ENCODE measurements at places on chromosomes 16 and 17.
A peak's percentile ranks its signal among the peaks of the same experiment; 100 is the strongest.

DNA sequence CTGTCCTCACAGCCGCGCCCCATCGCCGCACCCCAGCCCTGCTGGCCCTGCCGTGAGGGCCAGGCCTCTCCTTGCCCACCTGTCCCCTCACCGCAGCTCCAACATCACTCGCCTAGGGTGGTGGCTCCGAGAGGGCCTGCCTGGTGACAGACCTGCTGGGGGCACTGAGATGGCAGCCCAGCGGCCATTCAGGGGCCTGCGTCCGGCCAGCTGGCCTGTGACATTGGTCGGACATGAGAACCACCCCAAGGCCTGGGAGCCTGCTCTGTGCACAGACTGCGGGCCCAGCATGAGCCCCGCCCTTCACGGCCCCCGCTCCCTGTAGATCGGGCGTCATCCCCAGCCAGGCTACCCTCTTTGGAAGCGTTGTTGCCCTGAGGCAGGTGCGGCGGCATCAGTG is 11.8 kb downstream of the NME3 start:
- DNase-seq: no peak

DNA sequence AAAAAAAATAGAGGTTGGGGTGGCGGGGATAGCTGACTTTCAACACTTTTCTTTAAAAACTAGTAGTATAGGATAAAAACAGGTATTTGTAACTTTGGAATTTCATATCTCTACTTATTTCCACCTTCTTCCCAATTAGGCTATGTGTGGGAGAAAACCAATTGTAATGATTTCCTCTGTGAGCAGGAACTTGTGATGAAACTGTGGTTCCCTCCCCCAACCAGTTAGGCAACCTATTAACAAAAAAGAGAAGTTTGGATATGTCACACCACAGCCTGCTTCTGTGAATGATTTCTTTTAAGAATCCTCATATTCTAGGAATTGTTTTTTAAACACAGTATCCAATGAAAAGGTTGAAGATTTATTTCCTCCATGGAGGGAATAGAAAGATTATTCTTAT is 1.9 kb downstream of the IGSF6 start:
- DNase-seq: no peak

DNA sequence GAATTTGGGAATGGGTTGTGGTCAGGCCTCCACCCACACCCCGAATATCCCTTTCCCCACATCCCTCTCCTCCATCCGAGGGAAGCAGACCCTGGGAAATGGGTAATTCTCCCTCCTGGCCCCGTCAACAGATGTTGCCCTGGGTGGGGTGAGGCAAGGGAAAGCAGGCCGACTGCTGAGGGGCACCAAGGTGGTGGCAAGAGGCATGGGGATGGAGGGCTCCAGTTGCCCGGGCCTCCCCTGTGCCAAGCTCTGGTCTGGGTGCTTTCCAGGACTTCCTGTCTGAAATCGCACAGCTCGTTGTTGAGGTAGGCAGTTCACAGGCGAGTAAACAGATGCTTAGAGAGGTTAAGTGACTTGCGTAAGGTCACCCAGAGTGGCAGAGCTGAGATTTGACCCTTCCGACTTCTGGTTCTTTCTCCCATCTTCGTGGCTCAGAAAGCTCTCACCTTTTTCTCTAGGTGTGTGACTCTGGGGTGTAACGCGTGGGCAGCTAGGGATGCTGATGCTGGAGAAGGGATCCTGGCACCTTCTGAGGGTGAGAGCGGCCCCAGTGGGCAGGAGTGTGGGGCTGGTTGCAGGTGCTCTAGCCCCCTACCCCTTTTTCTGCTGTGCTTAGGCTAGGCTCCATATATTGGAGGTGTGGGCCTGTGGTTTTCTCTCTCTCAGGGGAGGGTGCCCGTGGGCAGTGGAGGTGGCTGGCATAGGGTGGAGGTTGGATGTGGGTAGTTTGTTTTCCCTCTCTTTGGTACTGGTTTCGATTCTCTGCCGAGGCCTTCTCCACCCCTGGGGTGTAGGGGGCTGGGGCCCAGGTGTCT is 17.2 kb downstream of the RARA start:
- DNase-seq: no peak

DNA sequence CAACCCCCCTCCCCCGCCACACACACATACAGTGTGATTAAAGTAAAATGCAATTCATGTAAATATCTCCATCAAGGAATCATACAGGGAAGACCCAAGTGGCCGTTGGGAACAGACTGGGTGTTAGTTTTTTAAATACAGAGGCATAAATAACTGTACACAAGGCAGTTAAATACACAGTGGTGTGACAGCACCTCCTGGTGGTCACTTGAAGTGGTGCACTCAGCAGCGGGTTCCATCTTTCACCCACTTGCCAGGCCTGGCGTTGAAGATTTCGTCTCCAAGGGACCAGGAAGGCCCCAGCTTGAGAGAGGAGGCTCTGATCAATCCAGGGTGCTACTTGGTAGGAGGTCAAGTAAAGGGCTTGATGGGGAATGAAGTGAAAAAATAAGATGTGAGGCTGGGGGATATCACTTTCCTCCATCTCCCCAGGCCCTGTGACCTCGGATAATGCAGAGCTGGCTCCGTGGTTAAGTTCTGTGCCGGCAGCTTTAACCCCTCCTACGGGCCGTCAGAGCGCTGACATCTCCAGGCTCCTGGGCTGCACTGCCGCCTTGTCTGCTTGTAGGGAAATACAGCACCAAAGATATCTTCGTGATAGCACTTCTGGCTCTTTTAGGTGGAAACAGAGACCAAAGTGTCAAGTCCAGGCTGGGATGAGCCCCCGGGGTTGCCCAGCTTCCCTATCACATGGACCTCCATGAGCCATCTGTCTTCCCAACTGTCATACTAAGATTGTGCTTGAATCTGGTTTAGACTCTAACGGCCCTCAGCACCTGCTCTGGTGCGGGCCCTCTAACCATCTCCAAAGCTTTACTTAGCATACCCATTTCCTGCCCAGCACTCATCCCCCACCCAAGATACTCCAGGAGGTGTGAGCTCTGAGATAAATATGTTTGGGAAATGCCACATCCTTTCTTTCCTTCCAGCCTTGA is 20.7 kb downstream of the LGALS9 start:
- DNase-seq: peak; percentile 67

DNA sequence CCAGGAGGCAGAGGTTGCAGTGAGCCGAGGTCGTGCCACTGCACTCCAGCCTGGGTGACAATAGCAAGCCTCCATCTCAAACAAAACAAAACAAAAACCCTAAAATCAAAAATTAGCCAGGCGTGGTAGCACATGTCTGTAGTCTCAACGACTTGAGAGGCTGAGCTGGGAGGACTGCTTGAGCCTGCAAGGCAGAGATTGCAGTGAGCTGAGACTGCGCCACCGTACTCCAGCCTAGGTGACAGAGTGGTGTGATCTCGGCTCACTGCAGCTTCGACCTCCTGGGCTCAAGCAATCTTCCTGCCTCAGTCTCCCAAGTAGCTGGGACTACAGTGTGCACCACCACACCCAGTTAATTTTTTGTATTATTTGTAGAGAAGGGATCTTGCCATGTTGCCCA is 87.6 kb downstream of the MYH11 start:
- no peak for DNase-seq

DNA sequence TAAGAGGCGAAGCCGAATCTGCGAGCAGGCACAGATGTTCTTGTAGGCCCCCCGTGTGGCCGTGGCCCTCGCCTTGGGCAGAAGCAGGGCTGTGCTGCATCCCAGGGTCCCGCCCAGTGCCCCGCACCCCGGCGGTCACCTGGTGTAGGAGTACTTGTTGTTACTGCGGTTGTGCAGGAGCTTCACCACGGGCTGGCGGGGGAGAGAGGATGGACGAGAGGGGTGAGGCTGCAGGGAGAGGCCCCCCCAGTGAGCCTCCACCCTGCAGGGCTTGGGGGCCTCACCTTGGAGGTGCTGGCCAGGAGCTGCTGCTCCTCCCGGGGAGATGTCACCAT is 11.4 kb downstream of the ASPHD1 start:
- no peak for DNase-seq

- DNase-seq: no peak
Measured at GRCh38 chr17:77441940-77442339, 301.2 kb downstream of the SEC14L1 start.

DNA sequence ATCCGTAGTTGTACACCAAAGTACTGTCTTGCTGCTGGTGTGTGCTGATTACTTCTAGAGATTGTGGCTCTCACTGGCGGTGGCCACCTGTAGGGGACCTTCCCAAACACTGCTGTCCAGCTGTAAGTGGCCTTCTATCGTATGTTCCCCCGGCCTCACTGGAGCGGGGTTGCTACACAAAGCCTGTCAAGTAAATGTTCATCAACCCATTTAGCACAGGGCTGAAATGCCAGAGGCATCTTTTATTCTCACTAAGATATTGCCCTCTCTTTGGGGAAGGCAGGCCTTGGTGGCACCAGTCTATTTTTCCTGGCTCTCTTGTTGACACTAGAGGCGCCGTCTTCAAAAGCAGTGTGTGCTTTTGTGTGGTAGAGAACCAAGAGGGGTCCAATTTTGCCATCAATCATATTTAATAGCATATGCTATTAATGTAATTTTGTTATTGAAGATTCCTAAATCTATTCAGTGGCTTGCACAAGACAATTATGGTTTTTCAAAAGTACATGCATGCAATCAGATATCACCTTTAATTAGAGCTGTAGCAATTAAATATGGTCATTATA is 514.4 kb upstream of the SALL1 start:
- no peak for DNase-seq

DNA sequence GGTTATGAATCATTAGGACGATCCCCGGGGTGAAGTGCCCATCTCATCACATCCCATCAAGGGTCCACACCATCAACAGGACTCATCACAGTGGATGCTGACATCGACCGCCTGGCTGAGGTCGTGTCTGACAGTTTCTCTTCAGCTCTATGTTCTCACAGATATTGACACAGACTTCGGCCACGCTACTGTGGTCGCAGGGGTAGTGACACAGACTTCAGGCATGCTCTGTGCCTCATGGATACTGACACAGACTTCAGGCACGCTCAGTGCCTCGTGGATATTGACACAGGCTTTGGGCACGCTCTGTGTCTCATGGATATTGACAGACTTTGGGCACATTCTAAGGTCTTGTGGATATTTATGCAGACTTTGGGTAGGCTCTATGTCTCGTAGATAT is 50.1 kb downstream of the KLHDC4 start:
- DNase-seq: no peak

- DNase-seq: no peak
Measured at GRCh38 chr16:57186872-57187854, 1.0 kb downstream of the RSPRY1 start.

GRCh38 chr16:71339236-71340171 is 19.0 kb upstream of the CALB2 start:
- no peak for DNase-seq

- no peak for DNase-seq
Measured at GRCh38 chr17:789160-789840, 7.1 kb downstream of the MRM3 start.

GRCh38 chr16:57044931-57045693 is 47.3 kb upstream of the CPNE2 start:
- no peak for DNase-seq

GRCh38 chr17:8046929-8047768 is 8.3 kb downstream of the ALOX15B start:
- no peak for DNase-seq

All from heart right ventricle (tissue), 16 donors.